Posterior vena cava (tissue), 2 donors: ENCODE measurements at places on chromosomes 13 and 19.

DNA sequence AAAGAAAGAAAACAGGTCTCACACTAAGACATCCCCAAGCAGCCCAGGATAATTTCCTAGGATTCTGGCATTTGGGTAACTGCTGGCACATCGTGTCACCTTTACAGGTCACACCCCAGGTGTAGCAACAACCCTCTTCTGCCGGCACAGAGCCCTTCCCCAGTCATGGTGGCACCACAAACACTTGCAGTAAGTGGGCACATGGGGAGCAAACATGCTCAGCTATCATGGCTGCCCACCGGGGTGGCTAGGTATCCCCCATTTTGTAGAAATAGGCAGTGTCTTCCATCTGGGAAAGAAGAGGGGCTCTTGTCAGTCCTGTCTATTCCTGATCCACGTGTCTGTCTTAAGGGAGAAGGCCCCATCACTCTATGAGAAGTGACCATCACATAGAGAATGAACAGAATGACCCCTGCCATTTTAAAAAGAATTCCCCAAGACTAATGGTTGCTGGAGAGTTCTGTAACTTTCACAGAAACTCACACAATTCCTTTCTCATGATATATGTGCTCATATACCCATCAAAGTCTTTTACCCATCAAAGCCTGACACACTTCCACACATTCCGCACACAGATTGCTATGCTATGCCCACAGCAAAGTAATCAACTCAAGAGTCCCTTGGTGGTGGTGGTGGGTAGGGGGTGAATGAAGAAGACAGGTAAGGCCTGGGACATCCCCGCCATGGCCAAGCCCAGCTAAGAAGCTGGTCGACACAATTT is 33.3 kb downstream of the BRD4 start:
- peak; percentile 25 for DNase-seq

- no peak for DNase-seq
These were observed 58.7 kb upstream of the KLF5 start for GRCh38 chr13:73000027-73000674.

DNA sequence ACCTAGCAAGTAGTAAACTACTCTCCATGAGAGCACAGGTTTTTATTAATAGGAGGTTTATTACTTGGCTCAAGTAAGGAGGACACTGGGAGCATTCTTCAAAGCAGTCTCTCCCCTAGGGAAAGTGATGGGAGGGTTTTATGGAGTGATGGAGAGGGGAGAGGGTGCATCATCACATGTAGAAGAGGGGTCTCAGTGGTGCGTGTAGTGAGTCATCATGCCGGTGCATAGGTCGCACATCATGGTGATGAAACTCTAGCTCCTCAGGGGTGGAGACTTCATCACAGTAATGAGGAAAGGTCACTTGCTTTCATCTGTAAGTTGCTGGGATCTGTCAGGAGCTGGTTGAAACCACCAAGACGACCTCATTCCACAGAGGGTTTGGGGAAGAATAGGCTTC is 210.8 kb upstream of the UBL3 start:
- DNase-seq: no peak

- DNase-seq: no peak
These were observed 32.2 kb downstream of the DEDD2 start for GRCh38 chr19:42185277-42185676.

GRCh38 chr19:3095441-3096191 is 1.5 kb downstream of the GNA11 start:
- no peak for DNase-seq

DNA sequence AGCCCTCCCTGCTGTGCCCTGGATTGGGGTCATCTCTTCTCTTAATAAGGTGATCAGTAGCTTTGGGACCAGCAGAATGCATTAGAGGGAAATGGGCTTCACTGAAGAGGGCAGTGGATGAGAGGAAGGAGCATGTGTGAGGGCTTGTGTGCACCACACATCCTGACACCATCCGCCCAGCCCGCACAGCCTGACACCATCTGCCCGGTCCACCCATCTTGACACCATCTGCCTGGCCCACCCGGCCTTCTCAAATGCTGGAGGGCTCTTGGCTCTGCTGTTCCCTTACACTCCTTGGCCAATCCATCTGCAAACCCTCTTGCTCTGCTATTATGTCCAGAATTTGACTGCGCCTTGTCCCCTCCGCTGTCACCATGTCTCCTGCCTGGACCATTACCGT is 41.8 kb downstream of the BICRA start:
- no peak for DNase-seq

GRCh38 chr13:79723519-79724024 is 242.6 kb downstream of the NDFIP2 start:
- DNase-seq: no peak

- DNase-seq: no peak
These were observed 12.1 kb downstream of the FUT6 start for GRCh38 chr19:5827342-5827890.

GRCh38 chr19:32677657-32678056 is 2.0 kb downstream of the RGS9BP start:
- DNase-seq: no peak

- DNase-seq: peak; percentile 54
These were observed 39.2 kb downstream of the GATAD2A start for GRCh38 chr19:19444681-19445155.

- DNase-seq: no peak
These were observed 294.8 kb downstream of the FOXO1 start for GRCh38 chr13:40371531-40372125.

- peak; percentile 31 for DNase-seq
These were observed 255.3 kb downstream of the TEX29 start for GRCh38 chr13:111575719-111576118.

DNA sequence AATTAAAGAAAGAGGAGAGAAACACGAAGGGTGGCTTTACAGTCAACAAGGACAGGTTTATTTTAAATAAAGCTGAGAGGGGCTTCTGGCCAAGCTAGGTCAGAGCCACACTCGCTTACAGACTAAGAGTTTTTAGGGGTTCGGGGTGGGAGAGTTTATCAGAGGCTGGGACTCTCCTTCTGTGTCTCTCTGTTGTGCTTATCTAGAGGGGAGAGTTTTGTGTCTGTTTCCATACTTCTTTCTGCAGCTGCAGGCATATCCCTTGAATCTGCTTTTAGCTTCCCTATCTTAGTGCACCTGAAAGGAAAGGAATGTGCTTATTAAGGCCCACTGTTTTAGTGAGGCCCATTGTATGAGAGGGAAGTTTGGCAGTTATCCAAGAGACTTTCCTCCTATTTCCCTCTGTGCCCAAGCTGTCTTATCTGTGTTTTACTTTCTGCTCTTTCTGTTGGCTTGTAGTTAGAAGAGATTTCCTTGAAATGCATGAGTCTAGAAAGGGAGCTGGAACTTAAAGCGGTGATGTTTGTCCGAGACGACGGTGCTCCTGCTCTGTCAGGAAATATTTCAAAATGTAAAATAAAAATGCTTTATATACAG is 275.3 kb downstream of the KCTD12 start:
- DNase-seq: no peak

DNA sequence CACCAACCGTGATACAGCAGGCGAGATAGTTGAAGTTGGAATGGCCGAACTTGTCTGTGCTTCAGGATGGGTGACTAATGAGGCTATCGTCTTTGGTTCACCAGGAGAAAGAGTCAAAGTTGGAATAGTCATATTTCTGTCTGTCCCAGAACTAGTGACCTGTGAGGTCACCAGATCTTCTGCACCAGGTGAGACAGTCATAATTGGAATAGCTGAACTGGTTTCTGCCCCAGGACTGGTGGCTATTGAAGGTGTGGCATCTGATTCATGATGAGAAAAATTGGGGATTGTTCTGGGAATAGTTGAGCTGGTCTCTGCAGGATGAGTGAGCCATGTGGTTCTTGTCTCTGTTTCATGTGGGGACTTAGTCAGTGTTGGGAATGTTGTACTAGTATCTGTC is 71.6 kb downstream of the MUC16 start:
- no peak for DNase-seq

DNA sequence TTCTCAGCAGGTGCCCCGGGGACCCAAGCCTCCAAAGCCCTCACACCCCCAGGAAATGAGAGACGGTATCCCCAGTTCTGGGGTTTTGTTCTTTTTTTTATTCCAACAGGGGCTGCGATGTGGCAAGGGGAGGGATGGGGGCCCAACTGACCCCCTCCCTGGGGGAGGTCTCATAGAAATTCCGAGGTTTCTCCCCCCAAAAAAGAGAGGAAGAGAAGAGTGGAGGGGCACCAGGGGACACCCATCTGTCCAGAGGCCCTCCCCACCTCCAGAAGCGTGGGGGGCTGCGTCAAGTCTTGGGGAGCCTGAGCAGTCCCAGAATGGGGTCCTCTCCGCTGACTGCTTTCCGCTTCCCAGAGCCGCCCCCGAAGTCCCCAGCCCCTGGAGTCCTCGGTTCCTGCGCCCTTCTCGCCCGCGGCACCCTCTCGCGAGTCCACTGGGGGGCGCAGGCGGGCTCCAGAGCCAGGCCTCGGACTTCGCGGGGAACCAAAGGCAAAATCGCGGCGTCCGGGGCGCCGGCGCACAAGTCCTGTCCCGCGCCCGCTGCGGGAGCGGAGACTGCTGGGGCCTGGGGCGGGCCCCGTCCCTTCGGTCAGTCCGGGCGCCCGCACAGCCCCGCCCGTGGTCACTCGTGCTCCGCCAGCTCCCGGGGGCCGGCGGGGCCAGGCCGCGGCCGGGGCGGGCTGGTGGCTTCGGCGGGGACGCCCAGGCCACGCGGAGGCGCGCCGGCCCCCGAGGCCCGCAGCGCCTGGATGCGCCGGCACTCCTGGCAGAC is 4.4 kb upstream of the ATP1A3 start:
- DNase-seq: no peak

- no peak for DNase-seq
These were observed 9.7 kb downstream of the GPR42 start for GRCh38 chr19:35380450-35381124.

DNA sequence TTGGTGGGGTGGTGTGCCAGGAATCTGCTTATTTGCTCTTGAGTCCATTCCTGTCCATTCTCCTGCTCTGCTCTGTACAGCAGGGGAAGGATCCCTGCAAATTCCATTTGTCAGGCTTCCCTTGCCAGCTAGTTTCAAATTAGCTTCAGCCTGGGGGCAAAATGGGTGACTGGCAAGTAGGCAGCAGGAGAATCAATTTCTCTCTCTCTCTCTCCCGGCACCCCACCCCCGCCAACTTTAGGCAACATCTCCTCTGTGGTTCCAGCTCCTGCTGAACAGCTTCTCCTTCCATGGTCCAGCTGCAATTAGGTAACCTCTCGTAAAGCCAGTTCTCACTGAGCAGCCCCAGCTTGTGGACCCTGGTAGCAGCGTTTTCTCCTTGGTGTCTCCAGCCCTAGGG is 6.7 kb upstream of the MYCBP2 start:
- DNase-seq: no peak

- no peak for DNase-seq
These were observed 24.4 kb downstream of the IL17D start for GRCh38 chr13:20727856-20728255.

- no peak for DNase-seq
These were observed 183.0 kb downstream of the STK24 start for GRCh38 chr13:98393873-98394272.

GRCh38 chr13:111202745-111203144 is 87.6 kb downstream of the ARHGEF7 start:
- DNase-seq: no peak

- no peak for DNase-seq
These were observed 2474.2 kb downstream of the PCDH9 start for GRCh38 chr13:64755961-64756360.

GRCh38 chr19:31099515-31100205 is 249.6 kb downstream of the TSHZ3 start:
- DNase-seq: no peak

- DNase-seq: no peak
These were observed 10.0 kb downstream of the ZNF383 start for GRCh38 chr19:37227996-37228395.

DNA sequence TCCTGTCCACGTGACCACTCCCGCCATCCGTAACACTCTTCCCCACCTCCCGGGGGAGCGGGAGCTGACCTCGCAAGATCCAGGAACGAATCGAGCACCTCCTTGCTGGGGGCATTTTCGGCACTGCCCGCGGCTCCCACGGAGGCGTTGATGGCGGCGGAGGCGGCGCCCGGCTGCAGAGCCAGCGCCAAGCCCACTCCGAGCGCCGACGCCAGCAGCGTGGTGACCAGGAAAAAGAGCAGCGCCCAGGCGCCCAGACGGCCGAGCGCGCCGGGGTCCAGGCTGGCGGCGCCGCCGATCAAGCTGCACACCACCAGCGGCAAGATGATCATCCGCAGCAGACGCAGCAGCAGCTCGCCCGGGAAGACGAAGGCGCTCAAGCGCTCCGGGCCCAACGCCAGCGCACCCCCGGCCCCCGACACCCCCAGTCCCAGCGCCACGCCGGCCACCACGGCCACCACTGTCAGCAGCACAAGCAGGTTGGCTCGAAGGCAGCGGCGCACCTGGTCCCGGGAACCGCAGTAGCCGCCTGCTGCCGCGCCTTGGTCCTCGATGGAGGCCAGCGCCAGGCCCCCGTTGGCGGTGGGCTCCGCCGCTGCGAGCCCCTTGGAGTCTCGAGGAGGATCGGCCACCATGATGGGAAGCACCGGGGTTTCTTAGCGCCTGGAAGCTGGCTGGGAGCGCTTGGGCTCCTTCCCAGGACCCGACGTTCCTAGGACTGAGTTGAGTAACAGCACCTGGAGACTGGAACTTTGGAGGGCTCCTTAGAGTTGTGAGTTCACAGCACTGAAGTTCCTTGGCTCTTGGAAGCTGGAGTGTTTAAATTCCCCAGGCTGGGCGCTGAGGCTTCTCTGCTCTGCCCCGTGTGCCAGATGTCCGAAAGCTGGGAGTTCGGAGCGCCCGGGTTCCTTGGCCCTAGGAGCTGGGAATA is 798 bp downstream of the SLC1A5 start:
- DNase-seq: peak; percentile 90

DNA sequence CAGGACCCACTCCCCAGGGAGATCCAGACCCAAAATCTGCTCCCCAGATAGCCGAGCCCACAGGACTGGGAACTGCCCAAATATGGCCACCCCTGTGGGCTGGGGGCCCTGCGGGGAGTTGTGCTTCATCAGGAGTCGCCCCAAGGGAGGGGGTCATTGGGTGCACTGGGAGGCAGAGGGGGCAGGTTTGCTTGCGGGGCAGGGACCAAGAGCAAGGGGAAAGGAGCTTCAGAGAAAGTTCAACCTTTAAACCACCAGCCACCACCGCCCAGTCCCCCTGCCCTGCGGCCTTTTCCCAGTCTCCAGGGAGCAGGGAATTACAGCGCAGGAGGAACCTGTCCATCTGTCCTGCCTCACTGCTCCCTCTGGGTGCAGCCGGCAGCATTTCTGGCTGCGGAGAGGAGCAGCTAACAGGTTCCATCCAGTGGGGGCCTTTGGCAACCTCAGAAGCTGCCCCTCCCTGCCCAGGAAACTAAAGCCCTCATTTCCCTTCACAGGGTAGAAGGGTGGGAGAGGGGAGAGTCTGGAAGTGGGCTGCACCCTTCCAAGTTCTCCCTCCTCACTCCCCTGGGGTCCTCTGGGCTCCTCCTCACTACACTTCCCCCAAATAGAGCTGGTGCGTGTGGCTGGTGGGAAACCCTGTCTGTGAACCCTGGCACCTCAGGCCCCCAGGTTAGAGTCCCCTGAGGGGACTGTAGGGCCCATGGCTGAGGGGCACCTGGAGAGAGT is 13.8 kb upstream of the ASF1B start:
- DNase-seq: no peak

GRCh38 chr13:89763005-89763404 is 1584.5 kb upstream of the MIR17HG start:
- no peak for DNase-seq
